ENCODE measurements at places on chromosomes 6 and 20. TPM values are rescaled to one million over a fixed set of nuclear protein-coding genes. Genes with fewer than 3 reads are reported as not detected.

Gene SLC24A3
- not detected for total RNA-seq

Gene DUSP15
- 2.5 TPM for total RNA-seq

Gene CARMIL1
- total RNA-seq: 43.3 TPM

Gene WFDC5
- not detected for total RNA-seq

Gene KCNB1
- total RNA-seq: not detected

Gene ESF1
- total RNA-seq: 6.5 TPM

Gene LRP11
- total RNA-seq: 32.0 TPM

Gene SGK2
- 0.46 TPM for total RNA-seq

Gene SDCBP2
- 1.7 TPM for total RNA-seq

Gene KHDC1
- total RNA-seq: not detected

Gene BLCAP
- total RNA-seq: 26.5 TPM

Gene FAM8A1
- total RNA-seq: 21.1 TPM

Gene MYT1
- not detected for total RNA-seq

Gene NKAIN2
- total RNA-seq: not detected

Gene BNIP5
- not detected for total RNA-seq

Gene HEY2
- total RNA-seq: not detected

Gene LEMD2
- total RNA-seq: 45.1 TPM

Gene BFSP1
- 3.6 TPM for total RNA-seq

Gene ZBTB9
- total RNA-seq: 7.3 TPM

Gene CST1
- not detected for total RNA-seq

Gene SLPI
- total RNA-seq: not detected

Gene KCNQ5
- total RNA-seq: 16.0 TPM

Gene PRSS16
- total RNA-seq: not detected

Gene GLP1R
- total RNA-seq: not detected

Gene ZNF334
- total RNA-seq: 2.5 TPM

Gene NINL
- 10.2 TPM for total RNA-seq

Gene IRF4
- 186 TPM for total RNA-seq

Gene EPPIN
- not detected for total RNA-seq

Gene SIGLEC1
- total RNA-seq: not detected

Gene HLA-G
- total RNA-seq: 1.7 TPM

Gene ZBP1
- total RNA-seq: not detected

Gene ADGB
- not detected for total RNA-seq

Gene BANF2
- not detected for total RNA-seq

Gene RBM39
- 162 TPM for total RNA-seq

Gene SIRPD
- total RNA-seq: not detected

Gene PET117
- 15.7 TPM for total RNA-seq

Gene PRRT1
- 0.67 TPM for total RNA-seq

Gene SMOC2
- total RNA-seq: not detected

Gene C20orf141
- total RNA-seq: not detected

Gene BCAS1
- total RNA-seq: under 0.01 TPM

Gene RPS21
- 354 TPM for total RNA-seq

Gene SCGN
- under 0.01 TPM for total RNA-seq

Gene JPH2
- 0.15 TPM for total RNA-seq

Gene TGM3
- total RNA-seq: not detected

Gene RBBP8NL
- not detected for total RNA-seq

Gene WFDC2
- 0.62 TPM for total RNA-seq

Gene PTPRK
- 44.1 TPM for total RNA-seq

Gene OGFR
- total RNA-seq: 60.5 TPM

Gene PSORS1C2
- not detected for total RNA-seq

Gene RUNX2
- total RNA-seq: 1.7 TPM

Gene SLC35B3
- total RNA-seq: 15.7 TPM

Gene SSTR4
- not detected for total RNA-seq

Gene TINAG
- not detected for total RNA-seq

Gene RRBP1
- 62.5 TPM for total RNA-seq
